ENCODE measurements at places on chromosomes 11 and 22.

DNA sequence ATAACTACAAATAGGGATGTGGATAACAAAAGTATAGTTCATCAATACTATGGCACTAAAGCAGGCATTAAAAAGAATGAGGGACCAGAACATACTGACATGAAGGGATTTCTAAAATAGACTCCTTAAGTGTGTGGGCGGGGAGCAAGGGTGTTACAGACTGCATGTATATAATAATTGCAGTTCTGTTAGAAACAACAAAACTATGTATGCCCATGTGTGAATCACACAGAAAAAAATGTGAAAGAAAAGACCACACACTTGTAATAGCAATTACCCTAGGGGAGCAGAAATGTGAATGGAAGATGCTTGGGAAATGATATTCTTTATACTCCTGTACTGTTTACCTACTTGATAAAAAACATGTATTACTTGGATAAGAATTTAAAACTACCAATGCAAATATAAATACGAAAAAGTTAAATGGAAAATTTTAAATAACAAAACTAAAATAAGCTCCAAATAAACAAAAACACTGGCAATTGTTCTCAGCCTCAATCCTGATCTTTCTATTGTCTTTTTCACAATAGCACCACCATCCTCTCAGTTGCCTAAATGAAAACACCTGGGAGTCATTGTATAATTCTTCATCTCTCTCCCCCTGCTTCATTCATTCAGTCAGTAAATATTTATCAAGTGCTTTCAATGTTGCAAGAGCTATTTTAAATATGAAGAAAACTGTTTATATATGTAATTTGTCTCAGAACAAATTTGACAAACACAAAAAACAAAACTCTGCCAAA is 129.8 kb downstream of the FCHSD2 start:
- H3K4me3 ChIP-seq: no peak overlapping the region
- no peak for DNase-seq
- no peaks in the 10 kb centered on the region for H3K4me1 ChIP-seq
- H3K27ac ChIP-seq: no peak overlapping the region
- peaks cover 70% of the 10 kb centered on the region for H3K36me3 ChIP-seq

- H3K36me3 ChIP-seq: no peaks in the 10 kb centered on the region
- no peak overlapping the region for H3K27ac ChIP-seq
- DNase-seq: no peak
- no peaks in the 10 kb centered on the region for H3K27me3 ChIP-seq
- H3K4me1 ChIP-seq: peaks cover 15% of the 10 kb centered on the region
Observed at GRCh38 chr11:34356913-34357700, 703 bp downstream of the ABTB2 start.

DNA sequence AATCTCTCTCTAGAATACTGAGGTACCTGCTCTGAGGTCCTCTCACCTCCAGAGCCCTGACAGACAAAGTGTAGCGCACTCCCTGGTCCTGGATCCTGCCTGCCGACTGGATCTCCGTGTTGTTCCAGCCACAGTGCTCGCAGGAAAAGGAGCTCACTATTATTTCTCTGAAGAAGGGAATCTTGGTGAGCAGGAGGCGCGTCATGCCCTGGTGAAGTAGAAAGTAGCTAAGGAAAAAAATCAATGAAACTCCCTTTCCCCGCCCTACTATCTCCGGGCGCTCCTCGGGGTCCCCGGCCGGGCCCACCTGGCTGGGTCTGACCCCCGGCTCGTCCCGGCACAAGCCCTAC is 412 bp downstream of the ZPR1 start:
- H3K4me3 ChIP-seq: peak overlapping the region; percentile 87
- H3K27ac ChIP-seq: no peak overlapping the region
- H3K36me3 ChIP-seq: peaks cover 9% of the 10 kb centered on the region
- peaks cover 15% of the 10 kb centered on the region for H3K4me1 ChIP-seq
- no peaks in the 10 kb centered on the region for H3K27me3 ChIP-seq

GRCh38 chr22:24432059-24432853 is 4.9 kb downstream of the ADORA2A start:
- peak overlapping the region; percentile 99 for H3K27ac ChIP-seq
- peaks cover 5% of the 10 kb centered on the region for H3K36me3 ChIP-seq
- peaks cover 99% of the 10 kb centered on the region for H3K4me1 ChIP-seq
- H3K4me3 ChIP-seq: peak overlapping the region; percentile 65
- H3K27me3 ChIP-seq: no peaks in the 10 kb centered on the region

Measured in Karpas-422 (cell line).